ENCODE measurements at places on chromosomes 13 and 19. TPM values are rescaled to one million over a fixed set of nuclear protein-coding genes. Genes with fewer than 3 reads are reported as not detected.

DNA sequence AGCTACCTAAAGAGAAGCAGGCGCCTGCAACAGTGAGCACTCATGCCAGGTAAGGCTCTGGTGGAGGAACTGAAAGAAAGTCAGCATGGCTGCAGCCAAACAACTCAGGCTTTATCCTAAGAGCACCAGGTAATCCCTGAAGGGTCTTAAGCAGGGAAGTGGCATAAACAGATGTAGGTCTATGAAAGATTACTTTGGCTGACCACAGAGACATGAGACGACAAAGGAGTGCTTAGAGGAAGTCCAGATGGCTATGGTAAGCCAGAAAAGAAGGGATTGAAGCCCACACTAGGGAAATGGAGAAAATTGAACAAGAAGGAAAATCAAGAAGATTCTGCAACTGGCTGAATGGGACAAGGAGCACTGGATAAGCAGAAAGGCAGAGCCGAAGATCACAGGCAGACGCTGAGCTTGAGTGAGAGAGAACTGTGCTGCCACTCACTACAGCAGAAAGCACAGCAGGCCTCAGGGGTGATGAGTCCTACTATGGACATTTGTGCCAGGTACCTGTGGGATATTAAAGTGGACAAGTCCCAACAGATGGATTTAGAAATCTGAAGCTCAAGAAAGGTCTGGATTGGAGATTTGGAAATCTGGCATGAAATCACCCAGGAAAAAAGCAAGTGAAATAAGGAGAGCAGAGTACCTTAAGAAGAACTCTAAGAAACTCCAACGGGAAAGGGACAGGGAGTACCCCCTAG, 4.2 kb downstream of the RCBTB1 start:
- peak; percentile 57 for DNase-seq

GRCh38 chr19:38819231-38819920, 6.6 kb upstream of the LGALS4 start:
- DNase-seq, result no peak

GRCh38 chr19:11479898-11480714, 740 bp downstream of the ELAVL3 start:
- no peak for DNase-seq

DNA sequence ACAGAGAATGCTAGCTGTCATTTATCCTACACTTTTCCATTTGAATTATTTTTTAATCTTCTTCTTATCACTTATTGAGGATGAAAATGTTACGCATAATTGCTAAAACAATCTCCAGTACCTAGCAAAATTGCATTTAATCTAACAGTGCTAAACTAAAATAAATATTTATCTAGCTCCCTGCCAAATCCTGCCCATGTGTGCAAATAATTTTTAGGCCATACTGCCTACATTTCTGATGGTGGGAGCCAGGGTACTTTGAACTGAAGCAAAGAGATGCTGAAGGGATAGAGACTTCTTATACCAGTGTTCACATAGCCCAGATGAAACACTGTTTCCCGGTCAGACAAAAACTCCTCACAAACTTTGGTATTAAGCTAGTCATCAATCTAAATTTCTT, 1268.7 kb upstream of the PCDH20 start:
- no peak for DNase-seq

GRCh38 chr13:84902243-84902642, 897.0 kb downstream of the SLITRK6 start:
- peak; percentile 83 for DNase-seq

Gene TNNT1
- 11.2 TPM for total RNA-seq
